CD4-positive, alpha-beta T cell treated with Interleukin-2 at 100 ng/mL for 4 hours (primary cell): ENCODE measurements at places on chromosomes 5 and 9.

DNA sequence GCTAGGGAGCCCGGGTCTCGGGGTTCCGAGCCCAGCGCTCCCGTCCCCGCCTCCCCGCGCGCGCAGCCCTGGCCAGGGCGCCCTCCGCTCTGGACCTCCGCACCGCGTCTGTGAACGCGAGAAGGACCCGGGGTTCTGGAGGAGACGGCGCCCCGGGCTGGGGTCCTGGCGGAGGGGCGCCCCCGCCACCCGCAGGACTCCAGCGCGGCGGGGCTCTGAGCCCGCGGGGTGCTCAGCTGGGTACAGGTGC is 431 bp downstream of the TMOD1 start:
- DNase-seq = no peak

DNA sequence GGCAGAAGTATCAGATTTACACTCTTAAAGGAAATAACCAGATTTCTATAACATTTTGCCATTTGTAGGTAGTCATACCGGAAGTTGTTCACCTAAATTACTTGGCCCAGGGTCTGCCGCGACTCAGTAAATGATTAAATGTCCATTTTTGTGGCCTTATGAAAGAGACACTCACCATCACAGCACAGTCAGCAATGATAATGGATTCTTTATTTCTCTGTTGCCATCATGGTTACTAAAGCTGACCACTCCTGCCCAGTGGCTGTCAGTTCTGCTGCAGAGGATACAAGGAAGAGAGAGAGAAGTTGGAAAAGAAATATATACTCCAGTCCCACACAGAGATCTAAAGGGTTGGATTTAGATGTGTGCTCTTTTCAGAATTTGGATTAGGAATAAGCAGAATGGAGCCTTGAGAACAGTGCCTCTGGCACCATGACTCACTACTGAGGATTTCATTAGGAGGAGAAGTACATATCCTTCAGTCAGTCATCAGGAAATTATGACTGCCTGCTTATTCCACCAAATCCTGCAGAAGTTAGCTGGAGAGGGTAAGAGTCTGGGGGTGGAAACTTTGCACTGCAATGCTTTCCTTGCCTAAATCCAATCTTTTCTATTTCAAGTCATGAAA is 72.8 kb upstream of the EFNA5 start:
- no peak for DNase-seq

GRCh38 chr9:131478911-131479310 is 23.8 kb upstream of the POMT1 start:
- no peak for DNase-seq

GRCh38 chr5:79754865-79755555 is 65.4 kb downstream of the CMYA5 start:
- DNase-seq = no peak

DNA sequence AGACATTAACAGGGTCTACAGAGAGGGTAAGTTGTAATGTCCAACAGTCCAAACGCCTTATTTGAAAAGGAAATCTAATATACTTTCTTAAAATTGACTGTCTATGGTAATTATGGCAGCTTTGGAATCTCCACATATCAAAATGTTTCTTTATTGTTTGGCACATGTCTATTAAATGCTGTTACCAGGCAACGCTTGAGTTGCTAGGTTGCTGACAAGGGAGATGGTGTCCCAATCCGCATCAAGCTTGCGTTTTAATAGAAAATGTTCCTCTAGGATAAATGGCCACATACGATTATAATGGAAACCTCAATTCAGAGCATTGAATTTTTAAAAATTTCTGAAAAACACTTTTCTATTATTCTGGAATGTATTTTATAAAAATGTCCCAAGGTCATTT is 9.2 kb downstream of the ANXA1 start:
- DNase-seq = no peak

DNA sequence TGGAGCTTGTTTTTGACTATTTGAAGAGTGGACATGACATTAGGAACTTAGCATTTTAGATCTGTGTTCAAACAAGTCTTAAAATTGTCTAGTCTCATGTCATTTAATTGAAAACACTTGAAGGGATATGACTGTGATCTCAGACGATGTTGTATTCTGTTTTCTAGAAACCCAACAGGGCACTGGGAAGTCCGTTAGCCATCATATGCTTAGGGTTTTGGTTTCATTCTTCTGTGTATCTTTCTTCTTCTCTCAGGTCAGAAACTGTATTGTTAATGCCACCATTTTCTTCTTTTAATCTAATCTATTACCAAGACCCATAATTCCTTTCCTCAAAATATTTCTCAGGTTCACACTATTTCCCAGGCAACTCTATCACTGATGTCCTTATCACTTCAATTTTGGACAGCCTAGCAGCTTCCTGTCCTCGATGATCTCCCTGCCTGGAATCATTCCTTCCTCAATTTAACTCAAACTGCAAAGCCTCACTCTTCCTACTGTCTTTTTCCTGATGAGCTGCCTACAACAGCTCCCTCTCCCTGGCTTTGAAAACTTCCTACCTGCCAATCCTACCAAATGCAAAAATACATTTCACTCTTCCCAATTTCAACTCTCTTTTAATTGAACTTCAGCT is 77.7 kb downstream of the MEF2C start:
- no peak for DNase-seq
